ENCODE measurements at places on chromosomes 3 and 15.

- peak; percentile 74 for DNase-seq
Observed at GRCh38 chr3:98563661-98564281, 29.6 kb downstream of the CPOX start.

DNA sequence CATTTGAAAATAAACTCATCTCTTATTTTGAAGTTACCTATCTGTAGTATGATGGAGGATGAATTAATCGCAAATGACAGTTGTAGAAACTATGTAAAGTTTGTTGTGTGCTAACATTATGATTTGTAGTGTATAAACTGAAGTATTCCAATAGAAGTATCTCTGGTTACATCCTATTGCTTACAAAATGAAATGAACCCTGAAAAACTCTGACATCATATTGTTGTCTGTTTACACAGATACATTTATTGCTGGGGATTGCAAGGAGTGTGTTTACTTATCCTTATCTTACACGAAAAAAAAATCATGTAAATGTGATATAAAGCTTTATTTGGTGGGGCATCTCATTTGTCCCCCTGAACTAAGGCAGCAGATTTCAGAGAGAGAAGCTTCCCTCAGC, 2.6 kb upstream of the ABHD10 start:
- no peak for DNase-seq

GRCh38 chr3:147380387-147380951, 25.9 kb downstream of the ZIC4 start:
- DNase-seq, result no peak

GRCh38 chr3:125331243-125331642, 43.9 kb downstream of the ZNF148 start:
- DNase-seq, result peak; percentile 8

DNA sequence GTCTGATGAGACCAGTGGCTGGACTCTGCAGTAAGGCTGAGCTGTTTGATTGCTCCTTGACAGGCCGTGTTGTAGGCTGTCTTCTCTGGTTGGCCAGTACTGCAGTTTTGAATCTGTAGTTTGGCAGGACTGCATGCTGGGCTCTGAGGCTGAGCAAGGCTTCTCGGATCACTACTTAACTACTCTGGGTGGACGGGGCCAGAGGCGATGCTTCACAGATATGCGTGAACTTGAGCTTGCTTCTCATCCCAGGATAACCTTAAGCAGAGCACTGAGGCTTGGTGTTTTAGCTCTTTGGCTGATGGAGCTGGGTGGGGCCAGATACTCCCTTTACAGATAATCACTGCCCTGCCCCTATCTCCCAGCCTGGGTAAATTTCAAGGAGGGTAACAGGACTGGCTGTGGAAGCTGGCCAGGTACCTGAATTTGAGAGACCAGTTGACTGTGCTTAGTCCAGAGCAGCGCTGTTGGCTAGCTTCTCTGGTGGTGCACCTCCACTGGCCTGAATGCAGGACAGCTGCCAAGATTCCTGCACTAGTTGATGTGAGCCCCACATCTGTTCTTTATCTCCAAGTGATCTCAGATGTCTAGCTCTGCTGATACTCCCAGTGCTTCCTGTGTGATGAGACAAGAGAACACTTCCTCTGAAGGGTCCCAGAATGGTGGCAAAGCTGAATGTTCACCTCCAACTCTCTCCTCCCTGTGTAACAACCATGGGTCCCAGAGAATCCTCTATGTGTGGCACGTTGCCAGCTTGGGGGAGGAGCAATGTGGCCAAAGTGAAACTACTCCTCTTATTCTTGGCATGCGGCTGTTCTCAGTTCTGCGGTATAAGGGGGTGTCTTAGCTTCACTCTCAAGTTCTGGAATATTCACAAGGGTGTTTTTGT, 37.9 kb downstream of the RPL39L start:
- DNase-seq, result peak; percentile 65

DNA sequence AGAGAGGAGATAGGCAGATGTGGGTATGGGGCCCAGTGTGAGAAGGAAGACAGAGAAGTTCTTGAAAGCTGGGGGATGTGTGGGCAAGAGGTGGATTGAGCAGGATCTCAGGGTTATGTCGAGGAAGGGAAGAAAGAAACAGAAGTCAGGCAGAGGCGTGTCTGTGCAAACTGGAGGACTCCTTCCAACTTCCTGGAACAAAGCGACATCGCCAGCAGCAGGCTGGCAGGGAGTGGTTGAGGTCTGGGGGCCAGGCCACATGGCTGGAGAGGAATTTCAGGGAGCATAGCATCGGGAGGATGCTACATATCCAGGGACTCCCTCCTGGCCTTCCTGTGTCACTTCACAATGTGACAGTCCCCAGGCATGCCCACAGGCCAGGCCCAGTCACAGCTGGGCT, 42.9 kb upstream of the MYZAP start:
- no peak for DNase-seq

DNA sequence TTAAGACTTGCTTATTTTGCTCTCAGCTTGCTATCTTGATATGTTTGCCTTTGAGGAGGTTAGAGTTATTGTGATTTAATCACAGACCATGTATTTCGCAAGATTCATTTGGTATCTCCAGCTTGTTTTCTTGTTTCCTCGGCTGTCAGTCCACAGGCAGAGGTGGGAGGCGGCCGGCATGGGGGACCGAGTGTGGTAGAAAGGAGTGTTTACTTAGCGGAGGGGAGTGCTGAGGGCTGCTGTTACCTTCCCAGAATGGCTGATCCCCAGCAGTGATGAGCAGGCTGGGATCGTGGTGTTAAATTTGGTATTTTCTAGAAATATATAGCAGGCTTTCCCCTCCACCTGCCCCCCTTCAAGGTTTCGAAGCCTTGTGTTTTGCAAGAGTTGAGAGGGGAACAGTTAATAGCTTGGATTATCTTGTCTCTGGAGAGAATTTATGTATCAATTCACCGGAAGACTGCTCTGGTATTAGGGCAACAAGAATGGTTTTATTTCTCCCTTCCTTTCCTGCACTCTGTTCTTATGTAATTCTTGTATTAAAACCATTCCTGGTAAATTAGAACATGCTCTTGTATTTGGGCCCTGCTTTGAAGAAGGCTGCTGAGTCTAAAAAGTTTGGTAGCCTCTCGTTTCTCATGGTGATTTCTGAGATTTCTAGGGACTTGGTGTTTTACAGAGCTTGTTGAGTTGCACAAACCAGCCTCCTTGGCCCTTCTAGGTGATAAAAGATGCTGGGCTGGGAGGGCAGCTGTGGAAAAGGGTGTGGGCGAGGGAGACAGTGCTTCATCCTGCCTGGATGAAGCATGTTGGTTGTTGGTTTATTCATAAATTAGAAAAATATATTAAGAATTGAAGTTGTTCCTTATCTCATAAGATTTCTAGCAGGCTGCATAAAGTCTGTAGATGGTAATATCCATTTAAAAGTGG, 151.4 kb downstream of the IGF1R start:
- DNase-seq, result no peak

DNA sequence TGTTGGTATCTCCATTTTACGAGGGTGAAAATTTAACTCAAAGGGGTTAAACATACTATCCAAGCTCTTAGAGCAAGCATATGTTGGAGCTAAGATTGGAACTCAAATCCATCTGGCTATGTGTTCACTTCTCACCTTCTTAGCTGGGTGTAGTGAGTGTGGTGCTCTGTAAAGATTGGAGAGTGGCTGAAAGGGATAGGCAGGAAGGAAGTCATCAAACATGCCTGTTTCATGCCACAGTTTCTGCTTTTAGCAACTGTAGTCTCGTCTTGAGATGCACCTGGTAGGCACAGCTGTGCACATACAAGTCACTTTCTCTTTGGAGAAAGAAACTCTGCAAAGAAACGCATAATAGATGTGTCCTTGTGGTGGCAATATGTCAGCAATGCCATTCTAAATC, 189.1 kb upstream of the MDFIC2 start:
- DNase-seq, result no peak

- no peak for DNase-seq
Observed at GRCh38 chr3:187281191-187281714, 10.3 kb downstream of the MASP1 start.
